Heart left ventricle (tissue), 16 donors: ENCODE measurements at places on chromosomes 12 and 14. TPM values are rescaled to one million over a fixed set of nuclear protein-coding genes. Genes with fewer than 3 reads are reported as not detected.

- DNase-seq, result no peak
Observed at GRCh38 chr12:24596768-24597388, 352.0 kb downstream of the BCAT1 start.

DNA sequence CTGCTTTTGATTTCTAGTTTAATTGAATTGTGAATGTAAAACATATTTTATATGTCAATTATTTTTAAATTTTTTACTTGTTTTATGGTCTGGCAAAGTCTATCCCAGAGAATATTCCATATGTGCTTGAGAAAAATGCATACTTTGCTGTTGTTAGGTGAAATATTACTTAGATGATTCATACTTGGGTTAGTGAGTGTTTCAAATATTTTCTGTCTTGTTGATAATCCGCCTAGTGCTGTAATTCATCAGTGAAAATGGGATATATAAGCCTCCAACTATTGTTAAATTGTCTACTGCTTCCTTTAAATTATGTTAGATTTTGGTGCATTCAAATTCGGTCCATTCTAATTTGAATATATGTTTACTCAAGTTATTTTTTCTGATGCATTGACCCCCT is 395.5 kb downstream of the LRFN5 start:
- no peak for DNase-seq

GRCh38 chr12:111226680-111227079 is 142.2 kb downstream of the PHETA1 start:
- no peak for DNase-seq

- DNase-seq, result no peak
Observed at GRCh38 chr12:98869886-98870503, 224.9 kb downstream of the APAF1 start.

- no peak for DNase-seq
Observed at GRCh38 chr12:125954362-125954761, 889.1 kb downstream of the AACS start.

- DNase-seq, result no peak
Observed at GRCh38 chr14:27929797-27930347, 836.7 kb upstream of the FOXG1 start.

DNA sequence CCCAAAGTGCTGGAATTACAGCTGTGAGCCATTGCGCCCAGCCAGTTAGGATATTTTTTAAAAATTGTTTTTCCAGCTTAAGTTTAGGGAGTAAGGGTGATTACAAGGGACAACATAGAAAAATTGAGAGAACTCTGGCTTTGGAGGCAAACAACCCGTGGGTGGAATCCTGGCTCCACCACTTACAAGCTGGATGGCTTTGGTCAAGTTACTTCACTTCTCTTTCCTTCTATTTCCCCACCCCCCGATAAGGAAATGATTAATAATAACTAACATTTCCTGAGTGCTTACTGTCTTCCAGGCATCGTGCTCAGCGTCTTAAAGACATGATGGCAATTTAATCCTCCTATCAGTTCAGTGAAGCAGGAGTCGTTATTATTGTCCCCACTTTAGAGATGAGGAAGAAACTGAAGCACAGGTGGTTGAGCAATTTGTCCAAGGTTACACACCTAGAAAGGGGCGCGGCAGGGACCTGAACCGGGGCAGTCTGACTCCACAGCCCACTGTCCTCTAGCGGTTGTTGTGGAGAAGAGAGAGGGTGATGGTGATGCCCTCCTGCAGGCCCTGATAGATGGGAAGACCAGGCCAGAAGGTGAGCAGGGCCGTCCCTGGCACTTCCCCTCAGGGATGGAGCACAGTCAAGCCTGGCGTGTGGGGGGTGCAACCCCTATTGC is 16.7 kb upstream of the FAIM2 start:
- peak; percentile 60 for DNase-seq

DNA sequence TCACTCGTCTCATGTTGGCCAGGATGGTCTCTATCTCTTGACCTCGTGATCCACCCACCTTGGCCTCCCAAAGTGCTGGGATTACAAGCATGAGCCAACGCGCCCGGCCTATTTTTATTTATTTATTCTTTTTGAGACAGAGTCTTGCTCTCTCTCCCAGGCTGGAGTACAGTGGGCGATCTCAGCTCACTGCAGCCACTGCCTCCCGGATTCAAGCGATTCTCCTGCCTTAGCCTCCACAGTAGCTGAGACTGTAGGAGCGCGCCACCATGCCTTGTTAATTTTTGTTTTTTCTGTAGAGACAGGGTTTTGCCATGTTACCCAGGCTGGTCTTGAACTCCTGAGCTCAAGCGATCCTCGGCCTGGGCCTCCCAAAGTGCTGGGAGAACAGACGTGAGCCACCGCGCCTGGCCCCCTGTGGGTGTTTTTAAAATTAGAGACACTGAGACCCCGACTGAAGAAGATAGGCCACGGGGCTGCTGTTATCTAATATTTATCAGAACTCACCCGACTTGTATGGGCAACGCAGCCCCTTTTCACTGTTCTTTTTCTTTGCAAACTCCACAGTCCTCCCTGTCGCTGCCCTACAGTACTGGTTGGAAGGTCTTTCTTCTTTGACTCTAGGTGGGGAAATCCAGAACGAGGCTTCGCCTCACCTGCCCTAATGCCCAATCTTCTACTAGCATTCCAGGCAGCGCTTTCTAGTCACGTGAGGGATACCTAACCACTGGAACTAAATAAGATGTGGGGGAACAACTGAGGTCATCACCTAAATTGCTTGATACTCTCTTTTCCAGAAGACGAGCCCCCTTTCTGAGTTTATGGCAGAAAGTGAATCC is 1.4 kb upstream of the GABARAPL1 start:
- DNase-seq, result no peak

GRCh38 chr12:128813883-128814282 is 9.9 kb downstream of the SLC15A4 start:
- no peak for DNase-seq

- no peak for DNase-seq
Observed at GRCh38 chr12:27456618-27457017, 10.1 kb downstream of the SMCO2 start.

DNA sequence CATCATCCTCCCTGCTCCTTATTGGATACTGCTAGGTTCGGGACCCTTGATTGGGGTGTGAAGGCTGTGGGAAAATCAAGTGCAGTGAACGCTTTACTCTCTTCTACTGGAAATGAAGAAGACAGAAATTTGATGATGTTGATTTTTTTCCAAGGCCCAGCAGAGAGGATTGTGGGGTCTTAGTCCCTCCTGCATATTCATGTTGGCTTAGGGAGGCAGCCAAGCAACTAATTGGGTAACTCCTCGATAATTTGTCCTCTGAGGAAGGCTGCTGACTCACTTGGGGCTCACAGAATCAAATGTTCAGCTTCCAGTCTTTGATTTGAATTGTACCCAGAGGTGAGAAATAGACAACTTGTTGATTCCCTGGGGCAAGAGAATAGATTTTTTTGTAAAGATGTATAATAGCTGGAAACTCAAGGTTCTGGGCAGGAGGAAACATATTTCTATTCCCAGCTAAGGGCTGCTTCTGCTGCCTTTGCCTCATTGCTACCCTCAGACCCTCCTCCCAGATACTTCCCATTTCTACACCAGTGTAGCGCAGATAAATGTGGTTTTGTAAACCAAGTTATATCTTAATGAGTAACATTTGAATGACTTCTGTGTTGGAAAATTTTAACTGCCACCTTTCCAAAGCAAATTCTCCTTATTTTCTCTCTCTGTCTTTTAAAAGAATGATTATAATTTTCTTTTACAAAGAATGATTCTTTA is 21.7 kb downstream of the NEUROD4 start:
- DNase-seq, result no peak

DNA sequence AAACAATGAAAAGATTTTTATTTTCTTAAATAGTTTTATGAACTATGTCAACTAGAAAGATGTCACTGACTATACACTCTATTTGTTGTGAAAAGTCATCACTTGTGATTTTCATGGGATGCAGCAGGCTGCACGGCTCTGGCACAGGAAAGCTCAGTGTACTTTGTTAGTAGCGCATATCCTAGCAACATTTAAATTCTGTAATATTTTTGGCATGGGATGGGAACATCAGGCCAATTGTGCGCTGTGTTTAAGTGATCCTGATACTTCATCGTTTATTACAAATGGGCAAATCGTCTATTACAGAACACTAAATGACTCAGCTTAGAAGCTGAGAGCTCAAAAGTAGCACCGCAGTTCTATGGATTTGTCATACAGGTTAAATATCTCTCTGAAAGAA is 60.7 kb upstream of the SAV1 start:
- no peak for DNase-seq

GRCh38 chr14:83887866-83888265 is 1642.1 kb upstream of the FLRT2 start:
- no peak for DNase-seq

- DNase-seq, result no peak
Observed at GRCh38 chr12:25552681-25553080, 402 bp downstream of the LMNTD1 start.

DNA sequence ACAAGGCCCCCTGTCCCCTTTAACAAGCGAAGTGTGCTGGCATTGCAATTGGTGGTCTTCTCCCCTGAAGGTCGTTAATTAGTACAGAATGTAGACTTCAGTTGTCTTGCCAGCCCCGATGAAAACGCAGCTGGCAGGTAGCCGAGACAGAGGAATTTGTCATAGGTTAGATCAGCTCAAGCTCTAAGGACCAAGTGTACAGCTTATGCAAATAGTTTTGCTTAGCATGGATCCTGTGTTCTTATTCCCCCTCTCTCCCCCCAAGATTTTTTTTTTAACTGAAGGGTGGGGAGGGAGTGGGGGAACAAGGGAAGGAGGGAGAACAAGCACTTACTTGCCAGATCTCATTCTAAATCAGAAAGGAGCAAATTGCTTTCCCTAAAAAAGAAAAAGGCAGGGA is 58.6 kb upstream of the PARP11 start:
- DNase-seq, result no peak

DNA sequence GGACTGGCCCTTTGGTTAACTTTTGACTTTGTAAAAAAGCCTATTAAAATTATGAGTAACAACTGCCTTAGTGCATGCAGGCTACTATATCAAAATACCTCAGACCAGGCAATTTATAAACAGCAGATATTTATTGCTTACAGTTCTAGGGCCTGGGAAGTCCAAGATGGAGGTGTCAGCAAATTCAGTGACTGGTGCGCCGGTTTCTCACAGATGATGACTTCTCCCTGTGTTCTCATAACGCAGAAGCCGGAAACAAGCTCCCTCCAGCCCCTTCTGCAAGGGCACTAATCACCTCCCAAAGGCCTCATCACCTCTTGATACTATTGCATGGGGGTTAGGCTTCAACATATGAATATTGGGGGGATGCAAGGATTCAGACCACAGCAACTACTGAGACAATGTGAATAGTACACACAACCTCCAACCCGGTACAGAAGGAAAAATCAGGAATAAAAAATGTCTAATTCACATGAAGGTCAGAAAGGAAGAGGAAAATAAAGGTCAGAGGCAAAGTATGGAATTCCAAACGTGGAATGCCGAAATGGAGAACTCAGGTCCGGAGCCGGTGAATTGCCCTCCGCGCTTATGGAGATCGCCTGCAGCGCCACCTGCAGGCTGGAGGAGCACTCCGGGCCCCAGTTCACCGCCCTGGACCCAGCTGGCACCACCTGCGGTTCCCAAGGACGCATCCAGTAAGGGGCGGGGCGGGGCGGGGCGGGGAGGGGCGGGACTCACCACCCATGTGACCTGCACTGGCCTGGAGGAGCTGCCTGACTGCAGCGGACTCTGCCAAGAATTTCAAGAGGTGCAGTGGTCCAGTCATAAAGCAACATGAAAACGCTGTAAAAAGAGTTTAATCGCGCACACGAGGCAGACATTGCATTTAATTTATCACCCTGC is 203.4 kb downstream of the KIF26A start:
- peak; percentile 62 for DNase-seq

- DNase-seq, result no peak
Observed at GRCh38 chr12:120041386-120042231, 52.6 kb downstream of the BICDL1 start.

DNA sequence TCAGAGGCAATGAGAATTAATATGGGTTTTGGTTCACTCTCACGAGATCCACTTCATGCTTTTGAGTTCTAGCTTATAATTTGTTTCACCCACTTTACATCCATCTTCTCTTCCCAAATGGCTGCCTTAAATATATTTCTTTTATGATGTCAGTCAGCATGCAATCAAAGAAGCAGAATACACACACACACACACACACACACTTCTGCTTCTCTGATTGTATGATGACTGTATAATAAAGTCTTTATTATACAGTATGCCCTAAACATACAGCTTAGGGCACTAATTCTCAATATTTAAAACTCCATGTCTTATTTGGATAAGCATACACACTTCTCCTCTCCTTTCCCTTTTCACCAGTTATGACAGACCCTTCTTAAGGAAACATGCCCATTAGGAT is 6.7 kb upstream of the ETV6 start:
- DNase-seq, result no peak

OASL gene
- polyA plus RNA-seq, result 0.57 TPM

GPR135 gene
- polyA plus RNA-seq, result 0.84 TPM

BEGAIN gene
- 0.46 TPM for polyA plus RNA-seq

RFX4 gene
- not detected for polyA plus RNA-seq

DDN gene
- 0.42 TPM for polyA plus RNA-seq

GALNT9 gene
- polyA plus RNA-seq, result not detected

CD27 gene
- 0.19 TPM for polyA plus RNA-seq

TAPBPL gene
- polyA plus RNA-seq, result 5.4 TPM

CSRP2 gene
- polyA plus RNA-seq, result 34.0 TPM

TMCC3 gene
- polyA plus RNA-seq, result 0.69 TPM
